ENCODE measurements at places on chromosomes 6 and 20.

- DNase-seq: no peak
Observed at GRCh38 chr6:43125119-43125518, 46.0 kb upstream of the SRF start.

DNA sequence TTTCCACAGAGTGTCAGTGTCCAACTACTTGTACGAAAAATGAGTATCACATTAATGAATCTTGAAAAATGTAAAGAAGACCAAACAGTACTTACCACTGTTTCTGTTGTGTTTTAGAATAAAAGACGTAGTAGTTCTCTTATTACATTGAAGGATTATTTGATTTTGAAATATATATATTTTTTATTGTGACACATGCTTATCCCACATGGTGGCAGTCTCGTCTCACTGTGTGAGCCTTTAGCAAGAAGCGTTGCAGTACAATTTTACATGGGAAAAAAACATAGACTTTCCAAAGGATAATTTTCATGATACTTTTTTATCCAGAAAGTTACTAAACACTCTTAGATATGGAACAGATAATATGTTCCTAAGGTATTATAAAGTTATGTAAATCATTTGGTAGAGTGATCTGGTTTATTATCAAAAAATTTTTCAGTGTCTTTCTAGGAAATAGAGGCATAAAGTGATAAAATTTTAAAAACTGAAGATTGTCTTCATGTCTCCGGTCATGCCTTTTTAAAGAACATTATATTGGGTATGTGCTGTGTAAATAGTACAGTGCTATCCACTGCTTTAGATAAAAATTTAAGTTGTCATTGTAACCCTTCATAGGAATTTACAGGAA lies 117.5 kb upstream of the SAMD5 start:
- no peak for DNase-seq

DNA sequence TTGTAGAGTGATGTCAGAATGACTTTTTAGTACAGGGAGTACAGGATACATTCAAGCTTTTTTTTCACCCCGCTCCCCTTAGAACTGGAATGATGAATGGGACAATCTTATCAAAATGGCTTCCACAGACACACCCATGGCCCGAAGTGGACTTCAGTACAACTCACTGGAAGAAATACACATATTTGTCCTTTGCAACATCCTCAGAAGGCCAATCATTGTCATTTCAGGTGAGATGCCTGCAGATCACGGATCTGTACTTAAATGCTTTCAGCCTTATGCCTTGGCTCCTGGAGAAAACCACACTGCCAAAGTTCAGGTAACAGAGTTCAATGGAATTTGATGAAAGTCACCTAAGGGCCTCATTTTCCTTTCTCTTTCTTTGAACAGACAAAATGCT lies 8.5 kb downstream of the TNFAIP3 start:
- no peak for DNase-seq

GRCh38 chr6:144647971-144648651 lies 363.0 kb downstream of the UTRN start:
- no peak for DNase-seq

GRCh38 chr6:166308033-166308768 lies at the start of gene PRR18:
TSS of gene PRR18 (minus strand) at chr6:166308392. CDS start at chr6:166308142, 250 bp downstream.
- DNase-seq: no peak

DNA sequence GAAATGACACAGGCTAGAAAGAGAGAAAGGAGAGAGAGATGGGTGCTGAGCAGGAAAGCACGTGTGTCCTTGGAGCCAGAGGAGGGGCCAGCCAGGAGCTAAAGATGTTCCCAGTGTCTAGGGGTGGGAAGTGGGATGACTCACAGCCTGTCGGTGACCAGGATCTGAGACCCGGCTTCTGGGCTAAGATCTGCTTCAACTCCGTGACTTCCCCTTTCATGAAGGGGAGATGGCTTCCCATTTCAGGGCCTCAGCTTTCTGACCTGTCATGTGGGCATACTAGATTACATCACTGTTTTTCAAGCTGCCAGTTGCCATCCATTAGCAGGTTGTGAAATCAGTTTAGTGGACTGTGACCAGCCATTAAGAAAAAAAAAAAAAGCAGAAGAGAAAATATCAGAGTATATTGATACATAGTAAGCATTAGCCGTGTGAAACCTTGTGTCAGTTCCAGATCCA lies 5.4 kb downstream of the TGM3 start:
- DNase-seq: no peak

DNA sequence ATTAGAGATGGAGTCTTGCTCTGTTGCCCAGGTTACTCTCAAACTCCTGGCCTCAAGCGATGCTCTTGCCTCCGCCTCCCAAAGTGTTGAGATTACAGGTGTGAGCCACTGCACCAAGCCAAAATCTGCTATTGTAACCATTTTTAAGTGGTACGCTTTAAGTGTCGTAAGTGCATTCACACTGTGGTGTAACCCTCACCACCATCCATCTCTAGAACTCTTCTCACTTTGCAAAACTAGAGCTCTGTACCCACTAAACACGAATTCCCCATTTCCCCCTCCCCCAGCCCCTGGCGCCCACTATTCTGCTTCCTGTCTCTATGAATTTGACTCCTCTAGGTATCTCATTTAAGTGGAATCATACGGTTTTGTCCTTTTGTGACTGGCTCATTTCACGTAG lies 2.8 kb upstream of the FAM83C start:
- peak; percentile 55 for DNase-seq

Data from NK-92 treated with Interleukin-12 subunit alpha and Interleukin-12 subunit beta, amount 100 ng/mL, for 24 hours (cell line).